Lung (tissue), 17 donors: ENCODE measurements at places on chromosomes 12 and 14. TPM values are rescaled to one million over a fixed set of nuclear protein-coding genes. Genes with fewer than 3 reads are reported as not detected.

The NINJ2 gene
- total RNA-seq = 14.0 TPM

The GOLGA5 gene
- total RNA-seq = 35.0 TPM

The KRT86 gene
- 1.1 TPM for total RNA-seq

The FGD4 gene
- 64.6 TPM for total RNA-seq

The C14orf132 gene
- total RNA-seq = 21.7 TPM

The CSRP2 gene
- 13.5 TPM for total RNA-seq

The CLEC1B gene
- 2.2 TPM for total RNA-seq

The EID3 gene
- 7.4 TPM for total RNA-seq

The MLF2 gene
- total RNA-seq = 95.9 TPM

The ESYT1 gene
- 57.4 TPM for total RNA-seq

The CLEC4E gene
- total RNA-seq = 5.5 TPM

The TCL1B gene
- not detected for total RNA-seq

The GLT1D1 gene
- total RNA-seq = 7.0 TPM

The BHLHE41 gene
- total RNA-seq = 1.7 TPM

The COX8C gene
- total RNA-seq = not detected

The TMEM52B gene
- total RNA-seq = 1.3 TPM

The NEUROD4 gene
- not detected for total RNA-seq

The USP44 gene
- 18.6 TPM for total RNA-seq

The DYNC1H1 gene
- 438 TPM for total RNA-seq

The SLC2A14 gene
- total RNA-seq = not detected

The HPD gene
- not detected for total RNA-seq

The LETMD1 gene
- total RNA-seq = 45.2 TPM

The ZDHHC22 gene
- total RNA-seq = not detected

The MAP1LC3B2 gene
- total RNA-seq = 2.0 TPM

The PTPRR gene
- 1.5 TPM for total RNA-seq

The LGR5 gene
- 1.4 TPM for total RNA-seq

The PROX2 gene
- 0.09 TPM for total RNA-seq

The EXOC3L4 gene
- 4.0 TPM for total RNA-seq

The VRTN gene
- total RNA-seq = 0.06 TPM

The GAS2L3 gene
- total RNA-seq = 10.7 TPM

The REP15 gene
- 0.63 TPM for total RNA-seq

The INF2 gene
- total RNA-seq = 119 TPM

The SRRM4 gene
- total RNA-seq = 0.03 TPM

The TPH2 gene
- total RNA-seq = not detected

The CD69 gene
- 5.2 TPM for total RNA-seq

The PDE3A gene
- total RNA-seq = 5.2 TPM

The TAS2R30 gene
- 3.5 TPM for total RNA-seq

The TCL1A gene
- 5.0 TPM for total RNA-seq

The WNT1 gene
- total RNA-seq = 0.15 TPM

The SLC5A8 gene
- total RNA-seq = 3.8 TPM
